ENCODE measurements at places on chromosomes 7 and 10.

- DNase-seq, result no peak
Measured at GRCh38 chr10:124614003-124614659, 130.0 kb downstream of the FAM53B start.

- DNase-seq, result no peak
Measured at GRCh38 chr10:52779541-52780390, 7.2 kb upstream of the MBL2 start.

DNA sequence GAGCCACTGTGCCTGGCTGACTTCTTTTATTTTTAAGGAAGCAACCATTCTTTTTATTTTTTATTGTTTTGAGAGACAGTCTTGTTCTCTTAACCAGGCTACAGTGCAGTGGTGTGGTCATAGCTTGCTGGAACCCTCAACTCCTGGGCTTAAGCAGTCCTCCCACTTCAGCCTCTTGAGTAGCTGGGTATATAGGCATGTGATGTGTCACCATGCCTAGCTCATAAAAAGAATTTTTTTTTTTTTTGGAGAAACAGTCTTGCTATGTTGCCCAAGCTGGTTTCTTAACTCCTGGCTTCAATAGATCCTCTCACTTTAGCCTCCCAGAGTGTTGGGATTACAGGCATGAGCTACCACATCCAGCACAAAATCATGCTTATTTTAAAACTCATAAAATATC lies 5.8 kb downstream of the MCU start:
- no peak for DNase-seq

GRCh38 chr7:69078997-69079769 lies 519.1 kb upstream of the AUTS2 start:
- DNase-seq, result no peak

DNA sequence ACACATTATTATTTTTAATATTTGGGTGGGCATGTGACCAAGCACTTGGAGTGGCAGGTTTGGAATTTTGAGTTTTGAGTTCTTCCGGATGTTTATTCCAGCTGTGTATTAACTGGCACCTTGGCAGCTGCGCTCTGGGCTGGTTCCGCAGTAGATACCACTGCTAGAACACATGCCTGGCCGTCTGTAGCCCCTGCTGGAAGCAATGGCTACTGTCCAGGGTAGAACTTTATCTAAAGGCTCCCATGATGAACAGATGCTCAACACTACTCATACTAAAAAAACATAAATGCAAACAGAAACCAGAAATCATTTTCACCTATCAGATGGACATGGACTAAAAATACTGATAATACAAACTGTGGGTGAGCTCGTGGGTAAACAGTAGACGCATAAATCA lies 19.4 kb upstream of the SH3PXD2A start:
- no peak for DNase-seq

DNA sequence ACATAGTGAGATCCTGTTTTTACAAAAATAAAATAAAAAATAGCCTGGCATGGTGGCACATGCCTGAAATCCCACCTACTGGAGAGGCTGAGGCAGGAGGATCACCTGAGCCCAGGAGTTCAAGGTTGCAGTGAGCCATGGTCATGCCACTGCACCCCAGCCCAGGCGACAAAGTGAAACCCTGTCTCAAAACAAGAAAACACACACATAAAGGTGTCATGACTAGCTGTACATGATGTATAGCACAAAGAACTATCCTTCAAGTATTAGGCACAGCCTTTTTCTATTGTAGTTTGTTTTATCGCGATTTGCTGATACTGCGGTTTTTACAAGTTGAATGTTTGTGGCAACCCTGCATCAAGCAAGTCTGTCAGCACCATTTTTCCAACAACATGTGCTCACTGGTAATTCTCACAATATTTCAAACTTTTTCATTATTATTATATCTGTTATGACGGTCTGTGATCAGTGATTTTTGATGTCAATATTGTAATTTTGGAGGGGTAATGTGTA lies 11.5 kb upstream of the SNX13 start:
- DNase-seq, result no peak

Data from activated T-cell treated with anti-CD3 and anti-CD28 coated beads for 4 hours (primary cell).